Spleen (tissue), 13 donors: ENCODE measurements at places on chromosomes 3 and 15.

DNA sequence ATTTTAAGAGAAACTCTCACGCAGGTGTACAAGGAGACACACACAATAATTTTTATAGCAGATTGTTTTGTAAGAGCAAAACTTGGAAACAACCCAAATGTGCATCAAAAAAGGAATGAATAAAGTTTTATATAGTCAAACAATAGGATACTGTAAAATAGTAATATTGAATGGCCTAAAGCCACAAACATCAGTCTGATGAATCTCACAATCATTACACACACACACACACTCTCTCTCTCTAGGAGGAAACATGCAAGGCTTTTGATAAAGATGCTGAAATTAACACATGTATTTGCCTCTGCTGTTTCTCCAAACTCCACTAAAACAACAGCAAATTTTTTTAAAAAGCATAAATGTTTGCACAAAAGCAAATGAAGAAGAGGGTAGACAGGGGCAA is 37.3 kb downstream of the ADIPOQ start:
- no peak for DNase-seq

DNA sequence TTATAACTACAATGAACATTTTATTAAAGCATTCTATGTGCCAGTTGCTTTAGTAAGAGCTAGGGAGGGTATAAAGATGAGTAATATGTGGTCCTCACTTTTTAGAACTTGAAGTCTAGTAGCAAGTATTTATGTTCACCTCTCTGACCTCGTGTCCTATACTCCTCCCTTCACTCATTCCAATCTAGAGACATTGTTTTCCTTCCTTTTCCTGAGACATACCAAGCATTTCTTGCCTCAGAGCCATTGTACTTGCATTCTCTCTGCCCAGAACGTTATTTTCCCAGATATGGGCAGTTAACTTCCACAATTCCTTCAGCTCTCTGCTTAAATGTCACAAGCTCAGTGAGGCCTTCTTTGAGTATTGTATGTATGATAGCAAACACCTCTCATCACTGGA is 408.6 kb downstream of the PDCD6IP start:
- DNase-seq = no peak

DNA sequence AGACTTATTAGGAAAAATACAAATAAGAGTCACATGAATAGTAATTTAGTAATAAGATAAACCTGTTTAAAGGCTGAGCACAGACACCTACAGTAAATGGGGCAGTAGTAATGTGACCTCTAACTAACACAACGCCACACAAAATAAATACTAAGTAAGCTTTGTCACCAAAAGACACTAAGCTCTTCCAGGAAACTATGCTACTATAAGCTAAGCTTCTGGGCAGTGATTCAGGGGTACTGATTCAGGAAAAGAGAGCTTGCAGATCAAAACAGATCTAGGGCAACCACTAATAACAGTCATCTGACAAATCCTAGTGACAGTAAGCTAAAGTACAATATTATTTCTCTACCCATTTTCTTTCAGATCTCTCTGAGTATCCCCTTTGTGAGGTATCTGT is 68.8 kb downstream of the PLOD2 start:
- no peak for DNase-seq

GRCh38 chr3:13062647-13063046 is 10.6 kb downstream of the IQSEC1 start:
- no peak for DNase-seq

GRCh38 chr3:18417904-18418572 is 7.1 kb downstream of the SATB1 start:
- no peak for DNase-seq

DNA sequence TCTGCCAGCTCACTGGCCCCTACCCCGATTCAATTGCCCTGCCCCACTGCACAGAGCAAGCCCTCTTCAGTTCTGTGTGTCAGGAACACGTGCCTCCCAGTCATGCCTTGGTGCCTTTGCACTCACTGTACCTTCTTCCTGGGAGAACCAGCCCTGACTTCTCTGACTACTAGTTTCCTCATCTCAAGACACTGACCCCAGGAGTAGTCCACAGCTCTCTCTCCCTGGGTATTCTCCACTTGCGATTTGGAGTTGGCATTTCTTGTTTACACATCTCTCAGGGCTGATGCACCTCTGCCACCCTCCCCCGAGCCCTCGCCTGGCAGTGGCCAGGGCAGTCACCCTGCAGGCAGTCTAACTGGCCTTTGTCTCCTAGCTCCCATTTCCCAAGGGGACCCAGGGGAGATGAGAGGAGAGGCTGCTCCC is 5.7 kb downstream of the CISH start:
- no peak for DNase-seq

DNA sequence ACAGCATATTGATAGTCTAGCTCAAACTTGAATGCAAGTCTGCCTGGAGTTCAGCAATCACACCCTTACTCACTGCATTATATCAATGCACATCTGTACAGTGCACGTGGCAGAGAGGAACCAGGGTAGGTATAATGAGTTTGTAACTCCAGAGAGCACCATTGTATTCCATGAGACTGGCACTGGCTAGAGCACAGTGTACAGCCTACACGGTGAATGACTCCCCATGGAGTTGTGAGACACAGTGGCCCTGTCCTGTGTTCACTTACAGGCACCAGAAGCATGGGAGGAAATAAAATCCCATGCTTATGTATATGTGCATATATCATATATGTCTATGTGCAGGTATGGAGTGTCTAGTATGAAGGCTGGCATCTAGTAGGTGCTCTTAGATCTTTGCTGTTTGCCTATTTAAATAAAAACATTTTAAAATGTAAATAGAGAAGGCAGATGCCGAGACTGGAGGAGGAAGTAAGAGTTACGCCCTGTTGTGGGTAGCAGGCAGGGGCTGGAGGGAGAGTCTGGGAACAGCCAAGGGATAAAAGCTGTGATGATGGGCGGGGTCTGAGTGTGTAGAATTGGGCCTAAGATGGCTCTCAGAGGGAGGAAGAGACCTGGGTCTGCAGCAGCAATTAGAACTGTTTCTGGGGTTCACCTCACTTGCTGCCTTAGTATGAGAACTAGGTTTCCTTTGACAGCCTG is 360.7 kb upstream of the ICE2 start:
- no peak for DNase-seq

DNA sequence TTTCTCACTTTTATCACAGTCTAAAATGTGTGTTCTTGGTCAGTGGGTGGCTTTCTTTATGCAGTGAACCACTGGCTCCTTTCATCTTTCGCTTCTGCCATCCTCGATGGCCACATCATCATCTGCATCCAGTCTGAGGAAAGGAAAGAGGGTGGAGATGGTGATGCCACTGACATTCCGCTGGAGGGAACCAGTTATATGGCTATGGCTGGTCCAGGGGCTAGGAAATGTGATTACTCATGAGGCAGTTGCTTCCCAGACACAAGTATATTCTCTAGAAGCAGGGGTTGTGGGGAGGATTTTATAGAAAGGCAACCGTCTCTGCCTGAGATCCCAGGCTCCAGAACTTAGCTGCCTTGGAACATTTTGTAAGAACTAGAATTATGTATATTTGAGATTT is 246.7 kb upstream of the AZI2 start:
- DNase-seq = no peak

DNA sequence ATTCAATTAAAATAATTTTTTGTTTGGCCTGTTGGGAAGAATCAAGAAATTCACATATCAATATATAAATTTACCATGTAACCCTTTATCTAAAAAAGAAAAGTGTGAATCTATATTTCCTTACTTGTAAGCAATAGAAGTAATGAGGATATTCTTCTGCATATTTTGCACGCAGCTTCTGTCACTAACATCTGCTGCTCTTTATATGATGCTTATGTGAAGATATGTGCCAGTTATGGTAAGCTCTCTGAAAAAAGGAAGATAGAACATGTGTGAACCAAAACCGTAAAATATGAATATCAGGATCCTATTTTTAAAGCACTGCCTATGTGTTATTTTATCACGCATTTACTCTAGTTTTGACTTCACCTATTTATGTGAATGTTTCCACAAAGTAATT is 96.4 kb upstream of the ATP11B start:
- no peak for DNase-seq

- no peak for DNase-seq
Observed at GRCh38 chr3:184255291-184256039, 5.9 kb downstream of the CAMK2N2 start.

GRCh38 chr3:194536871-194537637 is 50.3 kb upstream of the ATP13A3 start:
- no peak for DNase-seq

DNA sequence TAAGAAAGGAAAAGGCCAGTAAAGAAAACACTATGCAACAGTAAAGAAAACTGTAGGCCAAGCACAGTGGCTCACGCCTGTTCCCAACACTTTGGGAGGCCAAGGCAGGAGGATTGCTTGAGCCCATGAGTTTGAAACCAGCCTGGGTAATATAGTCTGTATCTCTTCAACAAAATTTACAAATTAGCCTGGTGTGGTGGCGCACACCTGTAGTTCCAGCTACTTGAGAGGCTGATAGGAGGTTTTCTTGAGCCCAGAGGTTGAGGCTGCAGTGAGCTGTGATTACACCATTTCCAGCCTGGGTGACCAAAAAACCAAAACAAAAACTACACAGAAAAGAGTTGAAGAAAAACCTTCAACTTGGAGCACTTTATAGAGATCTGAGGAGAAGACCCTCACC is 31.8 kb downstream of the DAG1 start:
- no peak for DNase-seq
